Lower lobe of right lung (tissue), 2 donors: ENCODE measurements at places on chromosomes 3 and 15. TPM values are rescaled to one million over a fixed set of nuclear protein-coding genes. Genes with fewer than 3 reads are reported as not detected.

Gene EPB42
- total RNA-seq, result not detected

Gene GCNT3
- total RNA-seq, result 0.68 TPM

Gene TNFSF10
- 168 TPM for total RNA-seq

Gene CNTN4
- 10.4 TPM for total RNA-seq

GRCh38 chr3:130991126-130991525 is 35.5 kb downstream of the ASTE1 start:
- DNase-seq, result no peak
- no peak overlapping the region for H3K27ac ChIP-seq
- H3K4me1 ChIP-seq, result no peaks in the 10 kb centered on the region
- H3K36me3 ChIP-seq, result peaks cover 33% of the 10 kb centered on the region

DNA sequence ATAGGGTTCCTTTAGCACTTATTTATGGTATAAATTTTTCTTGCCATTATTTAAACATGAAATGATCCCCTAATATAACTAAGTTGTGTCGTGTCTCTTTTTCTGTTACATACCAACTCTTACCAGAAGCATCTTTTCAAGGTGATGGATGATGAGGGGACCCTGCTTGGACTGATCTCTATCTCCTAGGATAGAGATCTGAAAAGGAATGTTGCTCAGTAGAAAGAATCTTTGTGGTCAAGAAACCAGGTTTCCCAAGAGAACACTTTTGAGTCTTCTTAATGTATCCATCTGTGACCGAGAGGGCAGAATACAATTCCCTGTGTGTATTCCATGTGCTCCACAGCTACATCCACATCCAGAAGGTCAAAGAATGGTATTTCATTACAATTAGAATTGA is 409.7 kb downstream of the MAGI1 start:
- no peak overlapping the region for H3K4me3 ChIP-seq
- no peaks in the 10 kb centered on the region for H3K4me1 ChIP-seq
- no peaks in the 10 kb centered on the region for H3K36me3 ChIP-seq
- no peak overlapping the region for H3K27ac ChIP-seq
- H3K27me3 ChIP-seq, result no peaks in the 10 kb centered on the region

- H3K4me1 ChIP-seq, result peaks cover 17% of the 10 kb centered on the region
- no peak overlapping the region for H3K27ac ChIP-seq
- peaks cover 16% of the 10 kb centered on the region for H3K36me3 ChIP-seq
- DNase-seq, result no peak
These were observed 66.5 kb upstream of the PLXND1 start for GRCh38 chr3:129673012-129673411.

GRCh38 chr15:90991587-90992285 is 2.6 kb downstream of the PRC1 start:
- no peak overlapping the region for H3K27ac ChIP-seq
- no peaks in the 10 kb centered on the region for H3K27me3 ChIP-seq
- no peak for DNase-seq

- H3K4me1 ChIP-seq, result peaks cover 23% of the 10 kb centered on the region
- H3K4me3 ChIP-seq, result no peak overlapping the region
- H3K27me3 ChIP-seq, result no peaks in the 10 kb centered on the region
These were observed 26.4 kb upstream of the MYZAP start for GRCh38 chr15:57565311-57565710.
